NCI-H1694 treated with DMSO at 0.1 percent for 48 hours (cell line): ENCODE measurements at places on chromosomes 7 and 10.
A peak's percentile ranks its signal among the peaks of the same experiment; 100 is the strongest.

- peak; percentile 20 for DNase-seq
These were observed at the start of gene EVX1 for GRCh38 chr7:27242555-27243339. Gene EVX1, plus strand, starts transcription at chr7:27242802. Its CDS starts 229 bp downstream, at chr7:27243031.

GRCh38 chr10:120318862-120319261, 138.2 kb upstream of the PLPP4 start:
- no peak for DNase-seq

DNA sequence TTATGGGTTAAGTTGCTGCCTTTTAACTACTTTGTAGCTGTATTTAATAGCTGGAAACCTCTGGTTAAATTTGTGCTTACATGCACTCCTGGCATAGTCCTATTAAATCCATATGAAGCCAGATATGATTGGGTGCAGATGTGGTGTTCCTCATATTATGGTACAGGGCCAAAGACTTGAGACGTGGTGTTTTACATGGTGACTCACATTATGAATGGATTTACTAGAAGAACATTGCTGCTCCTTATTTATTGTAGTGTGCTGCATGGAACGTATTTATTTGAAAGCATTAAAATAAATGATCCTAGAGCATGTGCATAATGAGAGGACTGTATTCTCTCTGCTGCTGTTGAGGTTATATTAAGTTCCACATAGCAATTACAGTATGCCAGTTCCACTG, 224.1 kb downstream of the SLC25A13 start:
- no peak for DNase-seq

- no peak for DNase-seq
These were observed 2.7 kb upstream of the KMT2E start for GRCh38 chr7:105011141-105011830.

GRCh38 chr10:86693721-86694369, 25.5 kb downstream of the LDB3 start:
- no peak for DNase-seq

DNA sequence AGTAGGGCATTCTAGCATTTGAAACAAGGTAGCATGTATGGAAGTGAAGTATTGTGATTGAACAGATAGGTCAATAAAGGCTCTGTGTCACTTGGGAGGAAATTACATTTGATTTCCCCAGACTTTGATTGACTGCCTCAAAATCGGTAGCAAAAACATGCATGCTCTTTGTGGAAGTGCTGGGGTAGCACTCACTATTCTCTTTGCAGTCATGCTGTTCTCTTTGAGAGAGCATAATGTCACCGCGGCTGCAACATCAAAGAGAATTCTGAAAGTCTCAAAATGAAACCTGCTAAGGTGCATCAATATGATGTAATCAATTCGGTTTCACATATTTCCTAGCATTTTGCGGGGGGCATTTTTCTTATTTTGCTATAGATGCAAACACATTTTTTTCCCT, 64.2 kb downstream of the ARMC3 start:
- no peak for DNase-seq

- no peak for DNase-seq
These were observed 269.6 kb downstream of the ELFN1 start for GRCh38 chr7:1939434-1940401.

DNA sequence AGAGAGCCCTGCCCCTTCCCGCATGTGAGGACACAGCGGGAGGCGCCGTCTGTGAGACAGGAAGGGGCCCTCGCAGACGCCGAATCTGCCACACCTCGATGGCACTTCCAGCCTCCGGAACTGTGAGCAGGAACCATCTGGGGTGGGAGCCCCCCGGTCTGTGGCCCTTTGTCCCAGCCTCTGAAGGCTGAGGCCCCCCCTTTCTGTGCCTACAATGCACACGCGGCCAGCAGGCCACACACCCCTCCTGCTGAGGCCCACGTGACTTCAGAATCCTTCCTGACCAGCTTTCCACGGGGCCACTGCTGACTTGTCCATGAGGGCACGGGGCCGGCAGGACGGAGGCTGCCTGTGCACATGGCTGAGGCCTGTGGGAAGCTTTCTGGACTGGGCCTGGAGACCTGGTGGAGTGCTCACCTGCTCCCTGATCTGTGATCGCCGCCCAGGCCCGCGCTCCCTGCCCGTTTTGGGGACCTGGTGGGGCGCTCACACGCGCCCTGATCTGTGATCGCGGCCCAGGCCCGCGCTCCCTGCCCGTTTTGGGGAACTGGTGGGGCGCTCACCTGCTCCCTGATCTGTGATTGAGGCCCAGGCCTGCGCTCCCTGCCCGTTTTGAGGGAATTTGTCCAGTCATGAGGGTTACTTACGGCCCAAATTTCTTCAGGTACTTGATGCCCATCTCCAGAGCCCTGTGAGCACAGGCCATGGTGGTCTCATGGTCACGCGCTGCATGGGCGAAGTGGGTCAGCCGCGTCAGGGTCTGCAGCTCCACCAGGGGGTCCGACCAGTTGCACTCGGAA, 34.3 kb downstream of the CFAP46 start:
- no peak for DNase-seq

DNA sequence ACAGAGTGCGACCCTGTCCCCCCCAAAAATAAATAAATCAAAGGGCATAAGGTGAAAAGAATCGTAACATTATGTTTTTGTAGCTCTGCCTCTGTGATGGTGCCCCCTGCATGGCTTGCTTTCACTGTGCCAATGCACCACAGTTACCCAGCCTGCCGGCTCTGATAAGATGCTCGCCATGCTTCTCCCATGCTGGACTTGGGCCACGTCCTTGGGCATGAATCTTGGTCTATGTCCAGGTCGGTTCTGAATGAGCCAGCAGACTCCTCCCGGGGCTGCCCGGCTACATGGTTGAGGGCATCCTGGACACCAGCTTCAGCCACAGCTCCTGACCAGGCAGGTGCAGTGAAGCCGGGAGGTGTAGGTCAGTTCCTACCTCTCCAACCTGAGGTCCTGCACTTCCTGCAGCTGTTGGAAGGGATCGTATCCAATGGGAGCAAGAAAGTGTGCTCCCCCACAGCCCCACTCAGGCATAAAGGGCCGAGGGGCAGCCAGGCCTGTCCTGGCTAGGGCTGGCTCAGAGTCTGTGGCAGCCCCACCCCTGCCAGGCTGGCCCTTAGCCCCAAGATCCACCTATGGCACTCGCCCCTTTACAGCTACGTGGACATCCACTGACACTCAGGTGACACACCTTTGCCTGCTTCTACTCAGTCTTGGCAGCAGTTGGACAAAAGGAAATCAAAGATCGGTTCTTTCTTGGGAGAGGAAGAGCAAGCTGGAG, 34.1 kb downstream of the CHST3 start:
- no peak for DNase-seq

DNA sequence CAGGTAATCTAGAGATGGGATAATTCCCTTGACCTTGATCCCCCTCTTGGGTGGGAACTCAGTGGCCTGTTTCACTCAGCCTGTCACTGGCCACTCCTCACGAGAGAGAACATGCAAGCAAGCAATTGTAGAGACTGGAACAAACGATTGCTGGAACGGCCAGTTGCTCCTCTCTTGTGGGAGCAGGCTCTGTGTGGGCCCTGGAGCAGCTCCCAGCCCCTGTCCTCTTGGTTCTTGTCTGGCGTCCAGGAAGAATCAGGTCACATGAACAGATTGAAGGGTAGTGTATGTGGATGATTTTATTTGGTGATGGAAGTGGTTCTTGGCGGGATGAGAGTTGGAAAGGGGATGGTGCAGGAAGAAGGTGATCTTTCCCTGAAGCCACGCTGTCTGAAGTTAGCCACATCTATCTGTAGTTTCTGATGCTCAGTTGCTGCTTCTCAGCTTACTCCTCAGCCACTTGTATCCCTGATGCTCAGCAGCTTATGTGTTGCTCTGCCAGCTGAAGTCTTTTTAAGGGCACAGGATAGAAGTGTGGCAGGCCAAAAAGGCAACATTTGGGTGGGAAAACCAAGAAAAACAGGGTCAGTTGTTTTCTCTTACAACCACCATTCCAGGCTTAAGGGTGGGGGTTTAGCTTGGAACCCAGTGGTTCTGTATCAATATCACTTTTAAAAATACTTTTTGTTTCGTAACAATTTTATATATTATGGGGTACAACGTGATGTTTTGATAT, 15.9 kb downstream of the RNF133 start:
- no peak for DNase-seq

DNA sequence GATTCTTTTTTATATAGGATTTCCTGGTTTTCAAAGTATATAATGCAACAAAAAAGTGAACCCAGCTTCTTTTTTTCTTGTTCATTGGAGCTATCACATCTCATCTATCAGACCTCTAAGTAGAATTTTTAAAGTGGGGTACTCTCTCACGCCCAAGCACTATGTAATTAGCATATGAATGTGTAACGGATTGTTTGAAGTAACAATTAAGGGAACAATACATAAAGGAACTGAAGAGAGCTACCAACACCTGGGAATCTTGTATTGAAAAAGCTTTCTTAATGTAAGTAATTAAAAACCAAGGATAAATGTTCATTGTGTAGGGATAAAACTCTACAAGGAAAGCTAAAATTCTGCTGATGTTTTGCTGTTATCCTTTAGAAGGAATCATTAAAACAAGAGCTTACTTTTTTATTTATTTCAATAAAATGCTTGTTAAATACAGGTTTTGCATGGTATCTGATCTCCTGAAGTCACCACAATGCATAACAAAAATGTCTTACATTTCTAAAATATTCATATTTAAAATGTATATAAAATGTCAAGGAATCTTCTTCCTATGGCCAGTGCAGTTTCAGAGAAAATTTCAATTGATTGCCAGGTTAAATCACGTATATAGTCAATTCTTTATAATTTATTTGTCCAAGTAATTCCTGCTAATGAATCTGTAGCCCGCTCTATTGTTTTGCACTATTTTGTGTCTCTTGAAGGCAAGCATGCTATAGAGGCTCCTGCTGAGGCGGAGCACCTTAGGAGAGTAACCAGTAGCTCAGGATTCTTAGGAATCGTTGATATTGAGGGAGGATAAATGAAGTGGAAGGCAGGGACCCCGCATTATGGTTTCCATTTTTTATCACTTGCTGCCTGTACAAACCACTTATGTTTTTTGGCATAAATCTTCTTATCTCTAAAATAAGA, 51.6 kb downstream of the PTPRZ1 start:
- DNase-seq = no peak

- DNase-seq = no peak
These were observed 15.8 kb upstream of the ACSM6 start for GRCh38 chr10:95178266-95178665.

- DNase-seq = no peak
These were observed 1.3 kb upstream of the PAPSS2 start for GRCh38 chr10:87658321-87658795.
